ENCODE measurements at places on chromosomes 16 and 17.

DNA sequence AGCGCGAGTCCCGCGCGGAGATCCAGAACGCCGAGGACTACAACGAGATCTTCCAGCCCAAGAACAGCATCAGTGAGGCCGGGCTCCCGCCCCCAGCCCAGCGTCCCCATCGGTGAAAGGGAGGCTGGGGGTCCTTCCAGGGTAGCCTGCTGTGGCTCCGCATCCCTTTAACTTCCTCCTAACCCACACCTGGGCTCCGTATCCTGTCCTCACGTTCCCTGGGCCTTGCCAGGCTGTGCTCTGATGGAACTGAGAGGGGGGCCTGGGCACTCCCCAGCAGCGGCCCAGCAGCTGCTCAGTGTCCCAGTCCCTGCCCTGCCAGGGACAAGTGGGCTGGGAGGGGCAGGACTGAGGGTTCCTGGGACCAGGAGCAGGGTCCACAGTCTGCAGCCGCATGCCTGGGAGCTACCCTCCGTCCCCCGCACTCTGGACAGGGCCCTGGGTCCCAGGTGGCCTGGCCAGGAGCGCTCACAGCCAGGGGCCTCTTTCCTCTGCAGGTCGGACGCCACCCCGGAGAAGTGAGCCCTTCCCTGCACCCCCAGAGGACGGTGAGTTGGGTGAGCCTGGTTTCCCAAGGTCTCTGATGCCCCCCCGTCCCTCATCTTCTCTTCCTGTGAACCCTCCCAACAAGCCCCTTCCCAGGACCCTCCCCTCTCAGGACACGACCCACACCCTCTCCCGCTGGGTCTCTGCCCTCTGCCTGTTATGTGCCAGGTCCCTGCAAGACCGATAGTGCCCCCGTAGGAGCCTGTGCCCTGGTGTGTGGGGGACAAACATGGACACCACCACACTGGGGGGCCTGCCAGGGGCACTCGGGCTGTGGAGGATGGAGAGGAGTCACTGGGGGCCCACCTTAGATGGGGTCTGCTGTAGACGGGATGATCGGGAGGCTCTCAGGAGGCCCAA, 18.1 kb downstream of the KATNB1 start:
- DNase-seq: no peak

DNA sequence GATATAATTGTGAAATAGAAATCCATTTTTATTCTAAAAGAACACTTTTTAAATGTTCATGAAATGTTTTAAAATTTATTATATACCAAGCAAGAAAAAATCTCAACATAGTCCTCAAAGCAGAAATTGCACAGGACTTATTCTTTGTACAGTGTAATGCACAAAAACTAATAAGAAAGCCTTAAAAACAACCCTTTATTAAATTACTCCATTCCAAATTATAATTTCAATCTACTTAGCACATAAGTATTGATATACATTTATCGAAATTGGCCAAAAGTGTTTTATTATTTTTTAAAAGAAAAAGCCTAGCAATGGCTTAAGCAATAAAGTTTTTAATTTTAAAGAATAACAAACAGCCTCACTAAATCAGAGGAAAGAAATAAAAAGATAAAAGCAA, 19.1 kb downstream of the NLRC5 start:
- DNase-seq: no peak

GRCh38 chr16:6209355-6209930, 1111.8 kb upstream of the EEF2KMT start:
- no peak for DNase-seq

- no peak for DNase-seq
Measured at GRCh38 chr16:78684655-78685375, 585.4 kb downstream of the WWOX start.

DNA sequence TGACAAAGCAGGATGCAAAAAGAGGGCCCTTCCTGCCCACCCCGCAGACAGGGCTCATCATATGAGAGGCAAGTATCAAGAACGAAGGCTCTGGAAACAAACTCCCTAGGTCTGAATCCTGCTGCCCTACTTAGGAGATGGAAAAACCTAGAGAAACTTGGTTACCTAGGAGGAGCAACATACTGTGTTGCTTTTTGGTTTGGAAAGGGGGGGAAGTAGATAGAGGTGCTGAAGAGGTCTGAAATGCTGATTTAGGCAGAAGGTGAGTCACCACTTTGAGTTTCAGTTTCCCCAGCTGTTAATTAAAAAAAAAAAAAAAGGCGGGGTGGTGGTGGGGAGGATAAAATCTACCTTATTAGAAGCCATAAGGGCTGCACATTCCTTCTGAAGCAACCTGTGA, 1.5 kb downstream of the N4BP1 start:
- no peak for DNase-seq

DNA sequence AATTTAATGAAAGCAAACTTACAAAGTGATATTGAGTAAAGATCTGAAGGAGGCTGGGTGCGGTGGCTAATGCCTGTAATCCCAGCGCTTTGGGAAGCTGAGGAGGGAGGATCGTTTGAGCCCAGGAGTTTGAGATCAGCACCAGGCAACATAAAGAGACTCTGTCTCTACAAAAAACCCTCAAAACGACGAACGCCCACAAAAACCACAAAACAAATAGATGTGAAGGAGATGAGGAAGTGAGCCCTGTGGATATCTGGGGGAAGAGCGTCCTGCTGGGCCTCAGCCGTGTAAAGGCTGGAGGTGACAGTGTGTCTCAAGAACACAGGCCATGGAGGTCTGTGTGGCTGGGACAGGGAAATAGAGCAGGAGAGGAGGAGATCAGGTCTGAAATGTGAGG, 68.8 kb downstream of the ITFG1 start:
- DNase-seq: no peak

GRCh38 chr16:2514333-2515179, 804 bp downstream of the ATP6V0C start:
- no peak for DNase-seq

- no peak for DNase-seq
Measured at GRCh38 chr17:78753316-78754250, 28.5 kb downstream of the CYTH1 start.

DNA sequence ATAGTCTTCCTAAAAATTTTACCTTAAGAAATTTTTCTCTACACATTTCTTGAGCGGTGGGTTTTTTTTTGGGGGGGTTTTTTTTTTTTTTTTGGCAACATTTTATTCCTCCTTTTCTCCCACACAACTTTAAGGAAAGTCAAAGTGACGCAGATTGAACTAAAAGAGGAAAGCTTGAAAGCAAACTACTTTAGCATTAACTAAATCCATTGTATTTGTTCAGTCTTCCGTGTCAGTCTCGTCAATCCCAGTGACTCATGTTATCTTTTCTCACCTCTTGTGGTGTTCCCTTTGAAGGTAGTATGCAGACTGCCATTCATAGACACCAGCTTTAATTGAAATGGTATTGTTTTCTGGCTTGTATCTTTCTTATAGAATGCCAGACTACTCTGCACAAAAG, 39.3 kb downstream of the TADA2A start:
- no peak for DNase-seq

GRCh38 chr17:32769846-32770245, 107.1 kb downstream of the MYO1D start:
- no peak for DNase-seq

DNA sequence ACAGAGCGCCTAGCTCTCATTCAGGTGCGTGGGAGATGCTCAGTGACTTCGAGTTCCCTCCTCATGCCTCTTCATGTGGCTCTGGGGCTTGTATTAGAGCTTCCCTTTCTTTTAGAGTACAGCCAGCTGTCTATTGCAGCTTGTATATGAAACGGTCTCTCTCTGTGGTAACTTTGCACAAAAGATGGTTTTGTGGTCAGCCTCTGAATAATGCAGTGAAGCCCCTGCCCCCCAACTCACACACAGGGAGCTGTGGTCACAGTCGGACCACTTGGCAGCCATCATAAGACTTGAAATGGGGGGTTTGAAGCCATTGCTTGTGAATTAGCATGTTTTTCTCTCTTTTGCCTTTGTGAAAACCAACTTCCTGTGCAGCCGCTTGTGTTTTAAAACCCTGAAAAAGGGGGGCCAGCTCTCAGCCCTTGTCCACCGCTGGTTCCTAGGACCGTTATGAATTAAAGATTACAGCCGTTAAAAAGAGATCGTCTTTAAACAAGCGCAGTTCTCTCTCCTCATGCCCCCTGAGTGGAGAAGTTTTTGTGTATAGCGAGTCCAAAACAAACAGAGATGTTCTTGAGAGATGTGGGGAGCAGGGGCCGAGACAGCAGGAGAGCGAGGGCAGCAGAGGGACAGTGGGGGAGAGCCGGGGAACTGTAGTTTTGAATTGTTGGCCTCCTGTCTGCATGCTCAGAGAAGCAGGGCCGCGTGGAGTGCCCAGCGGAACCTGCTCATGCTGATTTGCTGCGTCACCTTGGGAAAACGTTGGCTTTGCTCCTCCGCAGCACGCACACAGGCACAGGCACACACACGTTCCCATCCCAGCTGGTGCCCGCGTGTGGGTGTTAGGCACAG, 199.0 kb downstream of the MSI2 start:
- DNase-seq: no peak

DNA sequence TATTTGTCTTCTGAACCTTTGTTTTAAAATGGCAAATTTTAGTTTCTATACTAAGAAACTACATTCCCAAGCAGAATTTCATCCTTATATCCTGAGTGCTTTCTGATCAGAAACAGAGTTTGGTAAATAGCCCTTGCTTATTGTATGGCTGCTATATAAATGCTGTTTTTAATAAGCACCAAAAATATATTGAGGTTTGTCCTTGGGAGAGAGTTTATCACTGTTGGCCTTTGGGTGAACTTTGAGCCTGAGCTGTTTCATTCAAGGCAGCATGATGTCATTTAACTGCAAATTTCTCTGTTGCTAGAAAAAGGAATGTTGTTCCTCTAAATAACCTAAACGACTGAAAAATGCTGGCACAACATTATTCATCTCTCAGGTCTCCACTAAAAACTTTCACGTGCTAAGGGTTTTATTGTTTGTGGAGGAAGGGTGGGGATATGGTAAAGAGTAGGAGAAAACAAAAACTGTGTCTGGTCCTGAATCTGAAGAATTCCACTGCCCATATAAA, 334.3 kb upstream of the TBX2 start:
- DNase-seq: no peak

- no peak for DNase-seq
Measured at GRCh38 chr17:21318439-21318838, 33.9 kb downstream of the MAP2K3 start.

GRCh38 chr17:30422171-30422570, 43.4 kb downstream of the CPD start:
- DNase-seq: no peak

Data from esophagus squamous epithelium (tissue), 5 donors.